ENCODE measurements at places on chromosomes 11 and 22. TPM values are rescaled to one million over a fixed set of nuclear protein-coding genes. Genes with fewer than 3 reads are reported as not detected.
A peak's percentile ranks its signal among the peaks of the same experiment; 100 is the strongest.

The FAM76B gene
- 5.8 TPM for total RNA-seq

The NXPE1 gene
- total RNA-seq: not detected

The AGBL2 gene
- 0.45 TPM for total RNA-seq

DNA sequence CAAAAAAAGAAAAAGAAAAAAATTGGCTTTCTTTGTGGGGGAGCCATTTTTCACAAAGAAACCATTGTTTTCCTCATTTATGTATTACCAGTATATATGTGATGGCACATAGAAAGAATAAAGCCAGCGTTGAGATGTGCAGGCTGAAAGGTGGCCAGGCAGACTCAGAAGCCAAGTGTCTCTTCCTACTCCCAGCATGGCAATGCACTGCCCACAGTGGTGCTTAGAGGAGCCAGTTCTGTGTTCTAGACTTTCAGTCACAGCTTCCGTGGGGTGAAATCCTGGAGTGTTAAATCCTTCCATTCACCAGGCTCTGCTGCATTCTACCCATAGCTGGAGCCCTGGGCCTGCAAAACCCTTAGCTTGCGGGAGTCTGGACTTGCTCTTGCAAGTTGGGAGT lies 18.9 kb downstream of the SNAP29 start:
- DNase-seq: no peak
- no peaks in the 10 kb centered on the region for H3K27me3 ChIP-seq
- peaks cover 28% of the 10 kb centered on the region for H3K36me3 ChIP-seq
- H3K27ac ChIP-seq: no peak overlapping the region
- no peaks in the 10 kb centered on the region for H3K4me1 ChIP-seq

- no peak overlapping the region for H3K4me3 ChIP-seq
- no peaks in the 10 kb centered on the region for H3K27me3 ChIP-seq
- no peak overlapping the region for H3K27ac ChIP-seq
These were observed 350.3 kb downstream of the SHANK2 start for GRCh38 chr11:70901951-70902521.

DNA sequence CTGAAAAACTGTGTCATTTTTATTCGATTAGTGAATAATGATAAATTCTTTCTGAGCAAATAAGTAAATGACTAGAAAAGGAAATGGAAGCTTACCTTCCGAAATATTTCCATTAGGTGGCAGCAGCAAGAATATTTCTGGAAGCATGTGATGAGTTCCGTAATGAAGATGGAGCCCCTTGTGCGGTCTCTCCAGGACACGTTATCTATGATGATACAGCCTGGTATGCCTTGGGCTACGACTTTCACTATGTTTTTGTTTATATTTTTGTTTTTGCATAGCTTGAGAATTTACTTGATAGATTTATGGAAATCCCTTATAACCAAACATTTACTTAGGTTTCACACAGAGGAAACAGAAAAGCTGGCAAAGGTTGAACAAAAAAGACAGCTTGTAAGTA lies 25.7 kb downstream of the CASP5 start:
- H3K27me3 ChIP-seq: no peaks in the 10 kb centered on the region
- H3K36me3 ChIP-seq: no peaks in the 10 kb centered on the region
- H3K4me3 ChIP-seq: peak overlapping the region; percentile 17
- peak; percentile 58 for DNase-seq
- peak overlapping the region; percentile 67 for H3K27ac ChIP-seq

DNA sequence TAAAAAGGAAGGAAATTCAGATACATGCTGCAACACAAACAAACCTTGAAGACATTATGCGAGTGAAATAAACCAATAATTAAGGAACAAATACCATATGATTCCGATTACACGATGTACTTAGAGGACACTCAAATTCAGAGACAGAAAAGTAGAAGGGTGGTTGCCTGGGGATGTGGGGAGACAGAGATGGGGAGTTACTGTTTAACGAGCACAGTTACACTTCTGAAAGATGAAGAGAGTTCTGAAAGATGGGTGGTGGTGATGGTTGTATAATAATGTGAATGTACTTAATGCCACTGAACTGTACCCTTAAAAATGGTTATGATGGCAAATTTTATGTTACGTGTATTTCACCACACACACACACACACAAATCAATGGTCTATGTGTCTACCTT lies 14.7 kb downstream of the ZBTB44 start:
- H3K27ac ChIP-seq: no peak overlapping the region
- DNase-seq: no peak
- no peak overlapping the region for H3K4me3 ChIP-seq
- H3K27me3 ChIP-seq: no peaks in the 10 kb centered on the region
- H3K4me1 ChIP-seq: no peaks in the 10 kb centered on the region

GRCh38 chr22:23684026-23684425 lies 6.8 kb upstream of the RGL4 start:
- no peak for DNase-seq
- H3K4me3 ChIP-seq: no peak overlapping the region
- H3K27me3 ChIP-seq: no peaks in the 10 kb centered on the region
- H3K4me1 ChIP-seq: no peaks in the 10 kb centered on the region
